ENCODE measurements at places on chromosomes 13 and 19. TPM values are rescaled to one million over a fixed set of nuclear protein-coding genes. Genes with fewer than 3 reads are reported as not detected.

The TNFRSF19 gene
- total RNA-seq = 2.8 TPM

The ZNF865 gene
- total RNA-seq = 11.9 TPM

The DOHH gene
- 16.6 TPM for total RNA-seq

The CATSPERD gene
- total RNA-seq = 0.03 TPM

The KIR2DL3 gene
- total RNA-seq = not detected

The ZNF443 gene
- 1.3 TPM for total RNA-seq

The ZNF813 gene
- 0.45 TPM for total RNA-seq

The ICAM5 gene
- total RNA-seq = 0.55 TPM

The ZNF132 gene
- total RNA-seq = 0.08 TPM

The ATXN8OS gene
- total RNA-seq = not detected

The LGI4 gene
- total RNA-seq = 0.28 TPM
